Mesendoderm (in vitro differentiated cells): ENCODE measurements at places on chromosomes 2 and 18.
A peak's percentile ranks its signal among the peaks of the same experiment; 100 is the strongest.

DNA sequence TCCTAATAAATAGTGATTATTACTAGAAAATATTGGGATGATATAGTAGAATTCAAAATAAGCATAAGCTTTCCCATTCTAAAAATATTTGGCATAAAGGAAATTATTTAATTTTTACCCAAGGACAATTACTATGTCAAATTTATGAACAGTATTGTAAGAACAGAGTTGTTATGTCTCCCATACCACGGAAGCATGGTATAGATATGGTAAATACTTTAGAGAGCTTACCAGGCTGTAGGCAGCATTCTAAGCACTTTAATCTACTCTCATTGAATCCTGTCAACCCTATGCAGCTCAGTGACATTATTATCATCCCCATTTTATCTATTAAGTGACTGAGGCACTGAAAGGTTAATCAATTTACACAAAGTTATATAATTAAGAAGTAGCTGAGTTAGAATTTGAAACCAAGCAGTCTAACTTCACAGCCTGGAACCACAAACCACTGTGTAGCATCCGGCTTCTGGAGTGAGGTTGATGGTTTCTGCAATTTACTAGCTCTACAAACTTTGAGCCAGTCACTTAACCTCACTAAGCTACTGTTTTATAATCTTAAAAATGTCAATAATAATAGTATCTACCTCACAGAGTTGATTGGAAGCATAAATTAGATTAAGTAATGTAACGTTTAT, 323.7 kb downstream of the ARHGAP15 start:
- DNase-seq: no peak

DNA sequence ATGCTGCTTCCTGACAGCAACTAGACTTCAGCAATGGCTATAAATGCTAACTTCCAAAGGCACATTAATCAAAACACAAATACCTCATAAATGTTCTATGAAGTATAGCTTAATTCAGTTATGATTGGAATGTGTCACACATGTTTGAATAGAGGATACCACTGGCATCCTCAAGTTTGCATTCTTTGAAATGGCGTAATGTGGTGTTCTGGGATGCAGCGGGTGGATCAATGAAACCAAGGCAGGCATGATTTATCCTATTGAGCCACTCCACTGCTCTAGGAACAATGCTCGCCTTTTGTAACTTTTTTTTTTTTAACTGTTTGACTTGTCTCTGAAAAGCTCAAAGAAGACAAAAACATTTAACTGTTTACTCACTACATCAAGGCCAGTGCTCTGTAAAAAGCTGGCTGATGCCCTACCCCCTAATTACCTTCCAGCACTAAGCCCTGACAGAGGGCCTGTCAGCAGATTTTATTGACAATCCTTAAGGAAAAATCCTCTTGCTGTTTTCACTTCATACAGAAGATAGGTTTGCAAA, 278.8 kb upstream of the SESTD1 start:
- DNase-seq: no peak

GRCh38 chr2:75108937-75109482, 90.3 kb downstream of the TACR1 start:
- no peak for DNase-seq

GRCh38 chr2:232190796-232191195, 187.8 kb upstream of the ALPP start:
- DNase-seq: no peak

GRCh38 chr2:182018218-182018617, 32.6 kb downstream of the PPP1R1C start:
- DNase-seq: no peak

DNA sequence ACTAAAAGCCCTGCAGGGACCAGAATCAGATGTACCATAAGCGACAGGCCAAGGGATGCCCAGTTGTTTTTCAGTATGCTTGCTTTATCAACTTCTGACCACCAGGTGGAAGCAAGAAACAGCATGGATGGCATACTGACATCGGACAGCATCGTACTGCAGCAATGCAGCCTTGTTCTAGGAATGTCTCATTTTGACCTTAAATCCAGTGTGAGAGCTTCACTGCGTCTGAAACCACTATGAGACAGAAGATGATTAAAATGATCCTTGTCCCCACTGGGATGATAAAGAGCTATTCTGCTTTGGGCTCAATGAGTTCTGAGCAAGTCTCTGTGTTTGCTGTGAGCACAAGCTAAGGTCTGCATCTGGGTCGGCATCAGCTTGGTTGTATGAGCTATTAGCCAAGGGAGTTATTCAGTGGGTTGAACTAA, 54.3 kb downstream of the CDK15 start:
- DNase-seq: peak; percentile 91

DNA sequence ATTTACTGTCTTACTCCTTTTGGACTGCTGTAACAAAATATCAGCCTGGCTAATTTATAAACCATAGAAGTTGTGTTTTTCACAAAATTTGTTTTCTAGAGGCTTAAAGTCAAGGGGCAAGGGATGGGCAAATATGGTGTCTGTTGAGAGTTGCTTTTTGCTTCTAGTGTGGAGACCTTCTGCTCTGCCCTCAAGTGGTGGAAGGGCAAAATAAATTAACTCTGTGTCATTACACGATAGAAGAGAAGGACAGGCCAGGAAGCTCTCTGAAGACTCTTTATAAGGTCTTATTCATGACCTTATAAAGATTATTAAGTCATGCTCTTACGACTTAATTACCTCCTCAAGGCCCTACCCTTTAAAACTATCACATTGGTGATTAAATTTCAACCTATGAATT, 181.2 kb upstream of the LRATD1 start:
- peak; percentile 25 for DNase-seq

DNA sequence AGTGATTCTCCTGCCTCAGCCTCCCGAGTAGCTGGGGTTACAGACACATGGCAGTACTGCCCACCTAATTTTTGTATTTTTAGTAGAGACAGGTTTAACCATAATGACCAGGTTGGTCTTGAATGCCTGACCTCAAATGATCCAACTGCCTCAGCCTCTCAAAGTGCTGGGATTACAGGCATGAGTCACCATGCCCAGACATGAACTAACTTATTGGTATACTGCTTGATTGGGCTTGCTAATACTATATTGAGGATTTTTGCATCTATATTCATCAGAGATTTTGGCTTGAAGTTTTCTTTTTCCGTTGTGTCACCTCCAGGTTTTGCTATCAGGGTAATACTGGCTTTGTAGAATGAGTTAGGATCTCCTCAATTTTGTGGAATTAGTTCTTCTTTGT, 706.1 kb upstream of the HS6ST1 start:
- no peak for DNase-seq

DNA sequence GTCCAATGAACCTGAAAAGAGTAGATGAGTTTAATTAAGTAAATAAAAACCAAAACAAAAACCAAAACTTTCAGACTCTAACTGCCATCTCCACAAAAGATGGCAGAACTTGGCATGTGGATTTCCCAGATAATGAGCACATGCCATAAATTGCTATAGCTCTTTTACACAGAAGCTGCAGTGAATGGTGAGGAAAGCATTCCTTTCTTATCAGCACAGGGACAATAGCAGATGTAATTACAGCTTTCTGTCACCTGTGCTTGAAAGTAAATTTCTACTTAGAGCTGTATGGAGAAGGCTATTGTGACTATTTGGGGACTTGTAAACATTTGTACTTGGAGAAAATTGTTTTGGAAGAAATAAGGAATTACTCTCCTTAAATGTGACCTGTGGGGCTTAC, 378.4 kb downstream of the RPRM start:
- DNase-seq: peak; percentile 86

DNA sequence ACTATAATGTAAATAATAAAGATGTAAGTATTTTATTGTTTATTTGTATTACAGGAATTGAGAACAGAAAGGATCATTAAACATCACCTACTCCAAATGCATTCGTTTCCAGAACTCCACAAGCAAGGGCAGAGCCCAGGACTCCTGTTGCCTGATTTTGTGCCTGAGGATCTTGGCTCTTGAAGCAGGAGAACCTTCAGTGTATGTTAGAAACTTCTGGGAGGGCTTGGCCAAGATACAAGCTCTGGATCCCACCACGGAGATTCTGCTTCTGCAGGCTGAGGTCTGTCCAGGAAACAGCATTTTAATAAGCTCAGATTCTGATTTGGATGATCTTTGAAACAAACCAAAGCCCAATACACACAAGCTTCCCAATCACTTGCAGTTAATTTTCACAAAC, 142.4 kb upstream of the SOX11 start:
- DNase-seq: no peak

- peak; percentile 89 for DNase-seq
These were observed 71.7 kb downstream of the NCAPH start for GRCh38 chr2:96407041-96407918.

GRCh38 chr2:36214691-36215090, 140.9 kb upstream of the CRIM1 start:
- DNase-seq: peak; percentile 92

- DNase-seq: no peak
These were observed 130.0 kb downstream of the C2orf74 start for GRCh38 chr2:61291851-61292575.
